ENCODE measurements at places on chromosomes 5 and 9.

GRCh38 chr5:154795235-154795596 is 40.0 kb downstream of the LARP1 start:
- no peak for DNase-seq

GRCh38 chr5:72187388-72188075 is 80.3 kb downstream of the MAP1B start:
- DNase-seq: no peak

GRCh38 chr5:99355881-99356280 is 427.1 kb upstream of the CHD1 start:
- DNase-seq: no peak

- DNase-seq: no peak
Observed at GRCh38 chr5:126917918-126918614, 112.3 kb downstream of the MARCHF3 start.

GRCh38 chr5:106759581-106759980 is 911.2 kb downstream of the EFNA5 start:
- no peak for DNase-seq

DNA sequence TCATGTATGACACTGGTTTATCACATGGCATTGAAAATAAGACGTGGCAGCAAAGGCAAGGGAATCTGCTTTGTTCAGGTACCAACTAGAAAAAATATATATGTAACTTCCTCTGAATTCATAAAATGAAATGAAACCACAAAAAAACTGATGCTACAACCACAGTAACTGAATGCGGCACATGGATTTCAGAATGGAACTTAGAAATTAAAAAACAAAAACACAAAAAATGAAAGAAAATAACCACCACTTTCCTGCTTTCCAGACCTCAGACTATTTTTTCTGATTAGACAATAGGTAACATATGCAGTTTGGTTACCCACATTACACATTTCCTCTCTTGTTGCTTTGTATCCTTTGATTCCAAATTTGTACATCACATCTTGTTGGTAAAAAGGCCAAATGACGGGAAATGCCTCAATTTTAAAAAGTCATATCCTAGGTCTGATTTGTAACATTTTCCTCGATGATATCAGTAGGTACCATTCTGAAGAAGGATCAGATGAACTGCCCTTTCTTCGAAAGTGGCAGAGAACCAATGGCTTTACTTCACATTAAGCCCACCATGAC is 18.1 kb upstream of the PDCL start:
- no peak for DNase-seq

DNA sequence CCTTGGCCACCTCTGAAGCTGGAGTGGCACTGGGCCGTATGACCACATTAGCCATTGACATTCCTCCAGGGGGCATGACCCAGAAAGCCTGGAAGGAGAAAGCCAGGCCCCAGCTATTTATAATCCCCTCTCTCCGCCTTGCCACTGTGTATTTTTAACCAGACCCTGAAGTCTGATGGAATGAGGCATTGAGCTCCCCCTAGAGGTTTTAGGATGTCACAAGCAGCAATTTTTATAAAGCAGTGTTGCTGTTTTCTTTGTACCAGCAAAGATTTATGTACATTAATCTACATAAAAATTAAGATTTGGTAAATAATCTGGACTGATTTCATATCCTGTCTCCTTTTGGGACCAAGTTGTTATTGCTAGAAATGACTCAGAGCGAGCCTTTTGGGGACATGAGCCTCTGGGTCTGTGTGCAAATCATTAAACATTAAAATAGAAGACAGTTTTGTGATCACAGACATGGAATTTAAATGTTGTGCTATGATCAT is 127.1 kb downstream of the TRIO start:
- DNase-seq: peak; percentile 80

- no peak for DNase-seq
Observed at GRCh38 chr5:1316588-1317340, 21.9 kb upstream of the TERT start.

DNA sequence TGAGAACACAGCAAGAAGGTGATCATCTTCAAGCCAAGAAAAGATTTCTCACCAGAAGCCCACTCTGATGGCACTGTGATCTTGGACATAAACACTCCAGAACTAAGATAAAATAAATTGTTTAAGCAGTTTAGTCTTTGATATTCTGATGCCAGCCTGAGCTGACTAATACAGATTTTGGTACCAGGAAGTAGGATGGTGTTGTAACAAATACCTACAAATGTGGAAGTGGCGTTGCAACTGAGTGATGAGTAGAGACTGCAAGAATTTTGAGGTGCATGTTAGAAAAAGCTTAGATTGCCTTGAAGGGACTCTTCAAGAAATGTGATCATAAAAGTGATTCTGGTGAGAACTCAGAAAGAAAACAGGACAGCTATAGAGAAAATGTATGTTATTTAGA is 592.4 kb upstream of the DAB2 start:
- no peak for DNase-seq

- no peak for DNase-seq
Observed at GRCh38 chr9:14674630-14675029, 18.6 kb downstream of the ZDHHC21 start.

Data from NAMALWA (cell line).